Activated CD4-positive, alpha-beta T cell treated with anti-CD3 and anti-CD28 coated beads for 1 hour (primary cell): ENCODE measurements at places on chromosomes 1 and 21.

- no peak for DNase-seq
Observed at GRCh38 chr1:97507863-97508262, 413.0 kb downstream of the DPYD start.

DNA sequence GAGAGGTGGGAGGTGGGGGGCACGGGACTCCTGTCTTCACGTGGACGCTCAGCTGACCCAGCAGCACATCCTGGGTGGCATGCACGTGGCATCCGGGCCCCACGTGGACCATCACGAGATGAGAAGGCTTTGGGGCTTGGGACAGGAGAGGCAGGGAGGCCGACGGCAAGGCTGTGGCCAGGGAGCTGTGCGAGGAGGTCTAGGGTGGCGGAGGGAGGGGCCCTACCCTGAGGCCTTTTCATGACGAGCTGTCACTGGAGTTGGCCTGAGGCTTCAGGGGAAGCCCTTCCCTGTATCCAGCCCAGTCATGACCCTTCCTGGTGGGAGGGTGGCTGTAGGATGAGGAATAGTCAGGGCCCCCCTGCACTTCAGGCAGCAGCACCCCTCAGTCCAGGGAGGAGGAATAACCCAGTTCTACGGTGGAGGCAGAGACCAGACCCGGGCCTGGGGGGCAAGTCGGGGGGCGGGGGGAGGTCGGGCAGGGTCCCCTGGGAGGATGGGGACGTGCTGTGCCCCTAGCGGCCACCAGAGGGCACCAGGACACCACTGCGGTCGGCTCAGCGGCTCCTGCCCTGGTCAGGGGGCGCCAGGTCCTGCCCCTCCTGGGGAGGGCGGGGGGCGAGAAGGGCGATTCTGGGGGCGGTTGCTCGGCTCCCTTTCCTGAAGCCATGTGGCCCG lies 2.0 kb upstream of the PERM1 start:
- peak; percentile 61 for DNase-seq

- DNase-seq, result no peak
Observed at GRCh38 chr1:113981962-113982931, 3.0 kb downstream of the OLFML3 start.

DNA sequence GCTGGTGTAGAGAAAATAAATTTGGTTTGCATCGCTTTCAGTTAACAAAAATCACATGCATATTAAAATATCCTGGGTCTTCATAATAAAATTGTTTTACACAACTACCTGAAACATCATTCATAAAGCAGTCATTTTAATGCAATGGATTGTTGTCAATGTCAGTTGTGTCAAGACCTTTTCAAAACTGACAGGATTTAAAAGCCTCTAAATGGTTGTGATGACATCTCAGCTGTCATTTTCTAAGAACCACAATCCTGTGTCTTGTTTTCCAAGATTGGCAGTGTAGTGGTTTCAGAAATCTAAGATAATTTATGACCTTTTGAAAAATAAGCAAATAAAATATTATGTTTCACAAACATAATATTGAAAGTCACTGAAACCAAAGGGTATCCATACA lies 42.0 kb downstream of the RGS21 start:
- no peak for DNase-seq

DNA sequence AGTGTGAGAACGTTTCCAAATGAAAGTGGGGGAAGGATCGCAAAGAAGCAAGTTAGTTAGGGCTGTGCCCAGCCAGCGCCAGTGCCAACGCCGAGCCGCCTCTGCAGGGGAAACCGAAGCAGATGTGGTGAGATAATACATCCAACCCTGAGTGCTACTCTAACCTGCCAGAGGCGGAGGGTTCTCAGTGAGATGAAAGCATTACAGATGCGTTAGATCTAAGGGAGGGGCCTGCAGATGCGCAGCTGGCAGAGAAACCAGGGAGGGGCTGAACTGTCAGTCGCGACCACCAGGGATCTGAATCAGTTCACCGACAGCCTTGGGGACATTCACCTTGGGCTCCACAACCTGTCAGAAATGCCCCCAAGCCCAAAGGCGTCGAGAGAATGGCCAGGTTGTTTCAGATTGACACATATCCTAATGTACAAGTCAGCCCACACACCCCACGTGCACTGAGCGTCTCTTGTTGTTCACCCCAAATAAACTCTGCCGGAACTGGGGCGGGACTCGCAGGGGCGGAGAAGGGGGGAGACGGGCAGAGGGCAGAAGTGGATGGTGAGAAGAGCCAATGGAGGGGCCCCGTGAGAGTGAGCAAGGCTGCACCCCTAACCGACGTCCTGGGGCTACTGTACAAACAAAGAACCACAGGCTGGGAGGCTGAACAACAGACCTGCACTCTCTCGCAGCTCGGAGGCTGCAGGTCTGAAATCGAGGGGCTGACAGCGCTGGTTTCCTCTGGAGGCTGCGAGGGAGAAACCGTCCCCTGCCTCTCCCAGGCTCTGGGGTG lies 8.7 kb upstream of the UMODL1 start:
- DNase-seq, result peak; percentile 79

DNA sequence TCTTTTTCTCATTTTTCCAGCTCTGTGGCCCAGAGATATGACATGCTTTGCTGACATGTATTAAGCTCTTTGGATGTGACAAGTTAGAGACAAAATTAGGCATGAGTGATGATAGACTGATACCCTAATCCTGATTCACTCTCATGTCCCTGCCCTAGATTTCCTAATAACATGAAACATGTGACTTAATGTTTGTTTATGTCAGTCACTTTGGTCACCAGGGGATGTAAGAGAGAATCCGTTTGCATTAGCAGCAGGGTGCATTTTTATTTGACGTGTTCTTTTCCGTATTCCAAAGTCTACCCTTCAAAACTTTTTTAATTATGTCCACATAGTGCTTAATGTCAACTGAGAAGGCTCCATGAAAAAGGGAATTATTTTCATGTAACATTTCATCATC lies 192.4 kb downstream of the HMCN1 start:
- no peak for DNase-seq

- DNase-seq, result no peak
Observed at GRCh38 chr1:157269656-157270375, 131.6 kb upstream of the ETV3 start.

DNA sequence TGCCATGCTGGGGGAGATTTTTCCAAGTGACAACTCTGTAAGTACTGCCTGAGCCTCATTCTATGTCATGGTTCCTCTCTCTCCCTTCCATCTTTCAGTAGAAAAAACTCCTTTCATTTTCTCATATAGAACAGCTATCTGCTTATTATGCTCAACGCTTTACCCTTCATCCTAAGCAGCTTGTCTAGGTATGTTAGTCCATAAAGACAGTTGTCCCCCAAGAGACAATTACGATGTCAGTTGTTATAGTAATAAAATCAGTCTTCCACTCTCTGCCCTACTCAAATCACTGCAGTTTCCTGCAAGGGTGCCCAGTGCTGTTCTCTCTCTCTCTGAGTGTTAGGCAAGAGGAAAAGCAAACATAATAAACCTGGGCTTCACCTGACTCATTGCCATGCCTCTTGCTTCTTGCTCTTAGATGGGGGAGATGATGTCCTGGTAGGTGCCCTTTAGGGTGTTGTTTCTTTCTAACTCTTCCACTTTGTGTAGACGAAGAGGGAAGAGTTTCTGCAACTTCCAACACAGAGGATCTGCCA lies 59.4 kb downstream of the PAPPA2 start:
- no peak for DNase-seq

GRCh38 chr1:41432481-41433280 lies 51.8 kb downstream of the EDN2 start:
- DNase-seq, result peak; percentile 54

DNA sequence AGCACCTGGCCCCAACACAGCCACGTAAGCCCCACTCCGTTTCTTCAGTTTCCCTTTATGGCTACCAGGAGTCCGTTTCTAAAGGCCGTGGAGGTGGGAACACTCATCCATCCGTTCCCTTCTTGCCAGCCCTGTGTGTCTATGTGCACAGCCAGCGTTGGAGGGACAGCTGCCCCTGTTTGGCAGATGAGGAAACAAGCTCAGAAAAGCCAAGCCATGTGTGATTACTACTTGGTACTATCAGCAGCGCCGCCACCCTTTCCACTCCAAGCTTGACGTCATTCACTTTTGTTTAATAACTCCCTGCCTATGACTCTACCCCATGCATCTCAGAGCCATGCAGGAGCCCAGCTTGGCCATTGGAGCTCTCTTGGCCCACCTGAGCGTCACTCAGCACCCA lies 3.5 kb downstream of the LRP8 start:
- no peak for DNase-seq

DNA sequence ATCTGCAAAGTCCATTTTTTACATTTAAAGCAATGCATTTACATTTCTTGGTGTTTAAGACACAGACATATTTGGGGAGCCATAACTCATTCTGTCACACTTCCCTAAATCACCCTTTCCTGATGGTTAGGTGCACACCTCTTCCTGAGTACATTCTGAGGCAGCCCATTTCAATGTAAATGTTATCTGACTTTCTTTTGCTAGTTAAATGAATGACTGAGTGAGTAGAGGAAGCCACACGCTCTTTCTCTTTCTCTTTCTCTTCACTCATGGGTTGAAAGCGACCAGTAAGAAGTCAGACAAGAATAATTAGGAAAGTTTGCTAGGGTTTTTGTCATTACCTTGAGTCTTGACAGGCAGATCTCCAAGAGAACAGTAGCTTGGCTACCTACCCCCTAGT lies 143.1 kb downstream of the S1PR1 start:
- no peak for DNase-seq

DNA sequence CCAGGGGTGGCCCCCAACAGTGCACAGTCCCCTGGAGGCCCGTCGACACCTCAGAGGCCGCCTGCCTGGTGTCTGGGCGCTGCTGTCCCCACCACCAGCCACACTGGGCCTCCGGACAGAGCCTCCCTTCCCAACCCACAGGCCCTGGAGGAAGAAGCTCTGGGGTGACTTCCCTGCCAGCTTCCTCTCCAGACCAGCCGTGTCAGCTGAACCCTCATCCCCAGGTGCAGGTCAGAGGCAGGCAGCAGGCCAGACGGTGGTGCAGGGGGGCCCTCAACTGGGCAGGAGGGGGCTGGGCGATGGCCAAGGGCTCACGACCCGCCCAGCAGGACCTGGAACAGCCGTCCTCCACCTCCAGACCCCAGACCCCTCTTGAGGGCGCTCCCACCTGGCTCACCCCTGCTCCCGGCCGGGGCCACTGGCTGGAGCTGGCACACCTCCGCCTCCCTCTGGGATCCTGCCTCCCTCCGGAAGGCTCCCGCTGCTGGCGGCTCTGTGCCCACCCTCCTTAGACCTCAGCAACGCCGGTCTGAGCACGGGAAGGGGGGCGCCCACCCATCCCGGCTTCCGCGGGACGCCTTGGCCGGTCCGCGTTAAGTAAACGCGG lies 520 bp downstream of the TNFRSF18 start:
- DNase-seq, result no peak

GRCh38 chr1:172255223-172255560 lies 165.3 kb upstream of the C1orf105 start:
- DNase-seq, result no peak

DNA sequence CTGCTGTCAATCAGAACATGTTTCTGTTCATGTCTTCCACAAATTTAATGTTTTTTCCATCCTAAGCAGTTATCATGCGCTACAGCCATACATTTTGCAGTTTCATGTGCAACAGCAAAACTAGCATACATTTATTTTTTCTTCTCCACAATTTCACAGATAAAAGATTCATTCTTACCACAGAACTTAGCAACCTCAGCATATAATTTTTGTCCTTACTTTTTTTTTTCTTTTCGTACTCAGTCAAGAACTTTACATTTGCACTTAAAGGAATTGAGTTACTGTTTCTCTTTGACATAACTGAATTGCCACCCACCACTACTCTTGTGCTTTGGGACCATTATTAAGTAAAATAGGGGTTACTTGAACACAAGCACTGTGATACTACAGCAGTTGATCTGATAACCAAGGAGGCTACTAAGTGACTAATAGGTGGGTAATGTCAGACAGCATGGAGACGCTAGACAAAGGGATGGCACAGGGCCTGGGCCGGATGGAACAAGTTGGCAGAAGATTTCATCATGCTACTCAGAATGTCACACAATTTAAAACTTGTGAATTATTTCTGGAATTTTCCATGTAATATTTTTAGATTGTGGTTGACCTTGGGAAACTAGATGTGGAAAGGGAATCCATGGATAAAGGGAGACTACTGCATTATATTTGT lies 50.2 kb upstream of the LHX8 start:
- DNase-seq, result no peak

GRCh38 chr21:41712730-41713129 lies 54.1 kb downstream of the RIPK4 start:
- no peak for DNase-seq

DNA sequence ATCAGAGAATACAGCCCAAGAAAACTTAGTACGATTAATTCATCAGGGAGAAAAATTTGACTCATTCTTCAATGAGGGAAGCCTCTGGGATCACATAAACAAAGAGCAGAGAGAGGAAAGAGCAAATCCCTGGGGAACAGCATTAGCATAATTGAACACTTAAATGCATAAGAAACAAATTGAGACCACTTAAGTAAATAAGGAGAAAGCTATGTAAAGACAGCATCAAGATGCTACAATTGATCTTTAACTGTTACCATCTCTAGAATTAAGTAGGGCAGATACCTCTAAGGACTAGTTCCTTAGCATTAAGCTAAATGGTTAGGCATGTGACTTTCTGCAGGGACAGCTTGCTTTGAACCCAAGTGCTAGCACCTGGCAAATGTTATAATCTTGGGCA lies 265.1 kb upstream of the NEGR1 start:
- DNase-seq, result no peak
